Ovary (tissue), 10 donors: ENCODE measurements at places on chromosomes 12 and 14. TPM values are rescaled to one million over a fixed set of nuclear protein-coding genes. Genes with fewer than 3 reads are reported as not detected.

DNA sequence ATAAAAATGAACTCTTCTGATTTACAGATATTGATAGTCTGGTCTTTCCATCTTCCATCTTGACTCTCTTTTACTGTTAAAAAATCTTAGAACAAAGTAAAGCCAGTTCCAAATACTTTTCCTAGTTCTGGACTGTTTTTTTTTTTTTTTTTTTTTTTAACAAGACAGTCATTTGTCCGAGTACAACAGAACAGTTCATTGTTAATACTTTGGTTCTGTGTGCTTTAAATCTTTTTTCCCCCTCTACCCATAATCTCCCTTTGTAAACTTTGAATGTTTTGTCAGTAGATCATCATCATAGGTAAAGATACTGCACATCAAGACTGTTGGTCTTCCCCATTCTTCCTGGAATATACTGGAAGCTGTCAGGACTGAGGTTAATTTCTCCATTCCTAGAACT lies 38.0 kb downstream of the ADIPOR2 start:
- H3K4me3 ChIP-seq, result no peak overlapping the region
- H3K4me1 ChIP-seq, result no peaks in the 10 kb centered on the region

DNA sequence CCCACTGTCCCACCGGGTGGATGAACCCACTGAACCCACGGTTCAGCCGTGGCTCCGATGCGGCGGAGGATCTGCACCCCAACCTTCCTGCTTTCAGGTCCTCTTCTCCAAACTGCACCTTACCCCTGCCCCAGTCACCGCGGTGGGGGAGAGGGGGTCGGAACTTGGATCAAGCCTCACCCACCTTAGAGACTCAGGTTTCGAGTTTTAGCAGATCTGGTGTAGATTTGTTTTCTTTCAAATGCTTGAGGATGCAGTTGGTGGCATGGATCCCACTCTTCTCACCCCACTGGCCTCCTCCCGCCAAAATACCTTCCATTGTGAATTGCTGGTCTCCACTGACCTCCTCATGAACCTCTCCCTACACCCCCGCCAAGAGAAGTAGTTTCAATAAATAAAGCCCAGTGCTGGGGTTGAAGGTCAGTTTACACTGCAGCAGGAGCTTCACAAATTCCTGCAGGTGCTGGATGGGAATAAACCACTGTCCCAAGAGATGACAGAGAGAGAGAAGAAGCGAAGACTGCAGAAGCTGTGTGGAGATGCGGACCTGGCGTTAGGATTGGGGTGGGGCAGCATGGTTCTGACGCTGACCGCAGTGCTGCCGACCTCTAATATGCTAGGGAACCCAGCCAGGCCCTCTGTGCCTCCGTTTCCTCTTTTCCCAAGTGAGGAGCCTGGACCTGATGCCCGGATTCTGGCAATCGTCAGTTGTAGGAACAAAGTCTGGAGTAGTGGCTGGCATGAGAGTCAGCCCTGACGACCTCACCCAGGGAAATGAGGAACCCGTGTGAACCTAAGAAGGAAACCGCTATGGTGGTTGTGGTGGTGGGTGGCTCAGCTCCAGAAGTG lies 7.4 kb downstream of the TTC6 start:
- no peaks in the 10 kb centered on the region for H3K4me1 ChIP-seq
- H3K4me3 ChIP-seq, result no peak overlapping the region
- DNase-seq, result no peak
- H3K27ac ChIP-seq, result no peak overlapping the region
- no peaks in the 10 kb centered on the region for H3K27me3 ChIP-seq

- H3K27ac ChIP-seq, result no peak overlapping the region
- no peaks in the 10 kb centered on the region for H3K4me1 ChIP-seq
- DNase-seq, result no peak
- H3K4me3 ChIP-seq, result no peak overlapping the region
Observed at GRCh38 chr12:70043490-70044138, 199.6 kb upstream of the CNOT2 start.

DNA sequence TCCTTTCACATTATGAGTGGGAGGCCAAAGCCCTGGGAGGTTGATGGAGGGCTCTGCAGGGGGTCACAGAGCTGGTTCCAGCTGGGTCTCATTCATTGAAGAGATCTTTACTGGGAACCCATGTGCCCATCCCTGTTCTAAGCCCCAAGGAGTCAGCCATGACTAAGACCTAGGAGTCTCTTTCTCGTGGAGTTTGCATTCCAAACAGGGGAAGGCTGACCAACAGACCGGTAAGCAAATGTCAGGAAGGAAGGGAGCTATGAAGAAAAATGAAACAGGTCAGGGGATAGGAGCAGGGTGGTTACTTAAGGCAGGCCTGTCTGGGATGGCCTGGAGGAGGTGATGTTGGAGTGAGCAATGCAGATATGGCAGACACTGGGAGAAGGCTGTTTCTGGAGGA lies 31.5 kb downstream of the SYNDIG1L start:
- H3K4me1 ChIP-seq, result no peaks in the 10 kb centered on the region
- no peaks in the 10 kb centered on the region for H3K27me3 ChIP-seq
- H3K27ac ChIP-seq, result no peak overlapping the region
- H3K36me3 ChIP-seq, result no peaks in the 10 kb centered on the region

- no peaks in the 10 kb centered on the region for H3K4me1 ChIP-seq
- H3K27ac ChIP-seq, result no peak overlapping the region
- no peaks in the 10 kb centered on the region for H3K36me3 ChIP-seq
- no peak for DNase-seq
- H3K4me3 ChIP-seq, result no peak overlapping the region
Observed at GRCh38 chr12:65497660-65498059, 219.2 kb downstream of the MSRB3 start.

- peaks cover 1% of the 10 kb centered on the region for H3K4me1 ChIP-seq
- no peaks in the 10 kb centered on the region for H3K36me3 ChIP-seq
- DNase-seq, result no peak
Observed at GRCh38 chr14:102528431-102529170, 19.0 kb upstream of the ANKRD9 start.

GRCh38 chr12:113247123-113248050 lies 26.1 kb downstream of the TPCN1 start:
- H3K4me1 ChIP-seq, result peaks cover 19% of the 10 kb centered on the region
- H3K27me3 ChIP-seq, result no peaks in the 10 kb centered on the region
- no peak overlapping the region for H3K27ac ChIP-seq
- DNase-seq, result no peak
- H3K36me3 ChIP-seq, result no peaks in the 10 kb centered on the region

DNA sequence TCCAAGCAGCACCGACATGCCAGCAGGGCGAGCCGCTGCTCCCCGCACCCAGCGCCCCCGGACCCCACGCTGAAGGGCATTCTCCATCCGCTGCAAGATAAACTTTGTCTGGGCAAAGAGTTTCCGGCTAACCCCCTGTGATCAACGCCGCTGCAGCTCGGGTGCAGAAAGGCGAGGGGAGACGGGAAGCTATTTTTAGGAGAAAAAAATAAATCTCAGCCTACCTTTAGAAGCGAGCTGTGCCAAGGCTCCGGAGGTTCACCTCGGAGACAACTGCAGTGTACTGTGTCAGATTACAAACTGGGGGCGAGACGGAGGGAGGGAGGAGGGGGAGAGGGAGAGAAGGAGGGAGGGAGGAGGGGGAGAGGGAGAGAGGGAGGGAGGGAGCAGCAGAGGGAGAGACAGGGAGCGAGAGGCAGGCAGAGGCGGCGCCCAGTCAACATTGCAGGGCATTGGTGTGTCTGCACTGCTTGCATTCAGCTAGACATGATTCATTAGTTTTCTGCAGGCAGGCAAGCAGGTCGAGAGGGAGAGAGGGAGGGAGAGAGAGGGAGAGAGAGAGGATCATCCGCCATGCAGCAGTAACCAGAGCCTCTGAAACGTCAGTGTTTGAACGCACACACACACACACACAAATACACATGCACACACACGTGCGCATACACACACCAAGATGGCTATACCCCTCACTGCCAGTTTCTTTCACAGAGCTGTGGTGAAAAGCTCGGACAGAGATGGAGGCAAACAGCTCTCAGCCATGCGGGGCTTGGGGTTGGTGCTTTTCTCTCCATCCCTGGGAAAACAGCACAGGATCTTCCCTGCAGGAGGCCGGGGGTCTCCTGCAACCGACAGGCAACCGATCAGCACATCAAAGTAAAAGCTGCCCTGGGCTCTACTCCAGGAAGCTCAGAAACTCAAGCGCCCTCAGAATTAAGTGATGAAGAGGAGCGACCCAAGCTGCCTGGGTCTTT lies at the start of gene RIMBP2:
RIMBP2 (minus strand) TSS at position 302 of the 971 bp plus-strand sequence. CDS start 237,286 bp downstream, outside the sequence.
- H3K27ac ChIP-seq, result no peak within 1 kb of the TSS
- DNase-seq, result peak; percentile 33
- peak within 1 kb of the TSS; percentile 46 for H3K4me3 ChIP-seq
- H3K4me1 ChIP-seq, result no peaks in the 10 kb centered on the region
- H3K27me3 ChIP-seq, result no peaks in the 10 kb centered on the region
- no peaks in the 10 kb centered on the region for H3K36me3 ChIP-seq

SPTB gene
- 1.4 TPM for total RNA-seq

CLEC14A gene
- 8.1 TPM for total RNA-seq
